ENCODE measurements at places on chromosomes 2 and 18.

- DNase-seq: no peak
These were observed 117.2 kb downstream of the CTNNA2 start for GRCh38 chr2:79630060-79630459.

- DNase-seq: no peak
These were observed 20.4 kb upstream of the ATOH8 start for GRCh38 chr2:85733121-85733960.

GRCh38 chr2:173171924-173172643 is 96.4 kb downstream of the MAP3K20 start:
- no peak for DNase-seq

- no peak for DNase-seq
These were observed 19.1 kb downstream of the CTLA4 start for GRCh38 chr2:203886661-203887151.

All from neuronal stem cell (in vitro differentiated cells).